ENCODE measurements at places on chromosomes 5 and 9.

- DNase-seq = no peak
These were observed 379.2 kb upstream of the CDH18 start for GRCh38 chr5:20367178-20367577.

- DNase-seq = peak; percentile 86
These were observed 56.8 kb downstream of the UGCG start for GRCh38 chr9:111953444-111953843.

GRCh38 chr5:178940569-178941360 lies at the start of gene ZNF454:
Gene ZNF454 (plus strand): TSS chr5:178941198. CDS start chr5:178942792, 1,594 bp downstream.
- peak; percentile 2 for DNase-seq

GRCh38 chr9:28234133-28234893 lies 661.0 kb upstream of the C9orf72 start:
- no peak for DNase-seq

GRCh38 chr9:115157245-115157674 lies 39.3 kb upstream of the TNC start:
- no peak for DNase-seq

GRCh38 chr5:37812365-37812764 lies 27.5 kb downstream of the GDNF start:
- no peak for DNase-seq

DNA sequence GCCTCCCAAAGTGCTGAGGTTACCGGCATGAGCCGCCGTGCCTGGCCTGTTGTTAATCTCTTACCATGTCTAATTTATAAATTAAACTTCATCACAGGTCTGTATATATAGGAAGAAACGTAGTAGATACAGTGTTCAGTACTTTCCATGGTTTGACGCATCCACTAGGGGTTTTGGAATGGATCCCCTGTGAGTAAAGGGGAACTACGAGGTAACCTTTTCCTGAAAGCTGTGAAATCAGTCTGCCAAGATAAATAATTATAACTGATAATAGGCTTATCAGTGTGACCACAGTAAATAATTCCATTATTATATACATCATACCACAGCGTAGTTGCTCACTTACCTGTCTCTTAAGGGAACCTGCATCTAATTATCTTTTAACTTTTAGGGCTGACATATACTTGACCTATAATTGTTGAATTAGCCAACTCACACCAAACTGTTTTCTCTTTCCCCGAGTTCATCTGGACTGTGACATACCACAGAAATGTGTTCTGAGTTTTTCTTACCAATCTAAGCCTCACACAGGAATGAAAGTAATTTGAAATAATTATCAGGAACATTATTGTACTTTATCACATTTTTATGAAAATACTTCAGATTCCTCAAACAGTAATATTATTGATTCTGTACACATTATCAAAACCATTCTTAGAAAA lies 42.9 kb downstream of the DAPK1 start:
- DNase-seq = no peak

DNA sequence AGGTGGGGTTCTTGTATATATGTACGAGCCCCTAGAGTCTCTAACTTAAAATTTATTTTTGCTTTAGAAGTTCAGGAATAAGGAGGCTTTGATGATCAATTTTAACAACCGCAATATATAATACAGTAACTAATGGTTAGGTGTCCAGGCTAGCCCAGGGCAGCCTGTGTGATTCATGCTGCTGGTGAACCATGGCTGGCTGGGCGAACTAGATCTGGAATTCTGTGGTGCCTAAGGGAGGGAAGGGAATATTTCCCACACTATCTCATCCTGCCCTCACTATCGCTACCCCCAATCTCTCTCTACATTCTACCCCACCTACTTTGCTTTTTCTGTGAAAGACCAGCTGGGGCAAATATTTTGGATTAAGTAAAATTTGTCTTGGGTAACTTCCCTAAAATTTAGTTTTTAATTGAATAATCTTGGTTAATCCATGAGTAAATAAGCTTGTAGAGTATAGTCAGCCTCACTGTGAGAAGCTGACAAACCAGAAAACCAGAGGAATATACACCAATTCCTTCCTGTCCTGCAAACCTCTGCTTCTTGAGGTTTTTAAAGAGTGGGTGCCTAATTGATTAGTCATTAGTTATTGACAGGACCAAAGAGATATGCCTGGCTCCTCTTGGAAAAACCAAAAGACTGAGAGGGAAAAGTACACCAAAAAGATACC lies 115.1 kb upstream of the CCDC152 start:
- DNase-seq = no peak

GRCh38 chr9:134453776-134454475 lies 127.7 kb downstream of the RXRA start:
- no peak for DNase-seq

- DNase-seq = no peak
These were observed 19.0 kb downstream of the GLRX start for GRCh38 chr5:95803271-95804148.

DNA sequence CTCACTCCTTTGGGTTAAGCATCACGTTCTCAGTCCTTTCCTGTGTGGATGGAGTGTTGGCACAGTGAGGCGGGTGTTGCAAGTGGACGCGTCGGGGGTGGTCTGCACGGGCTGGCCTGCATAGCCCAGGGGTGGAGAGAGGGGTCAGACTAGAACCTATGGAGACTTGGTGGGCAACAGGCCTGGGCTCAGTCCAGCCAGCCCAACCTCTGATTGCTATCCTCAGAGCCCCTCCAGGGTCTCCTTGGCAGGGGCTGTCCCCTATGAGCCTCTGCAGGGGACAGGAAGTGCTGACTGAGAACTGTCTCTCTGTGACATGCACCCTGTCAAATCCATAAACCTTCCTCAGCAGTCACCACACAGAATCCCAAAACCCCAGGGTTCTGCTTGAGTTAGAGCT lies 2.3 kb downstream of the DCANP1 start:
- DNase-seq = no peak

- DNase-seq = peak; percentile 72
These were observed 230.3 kb downstream of the AUH start for GRCh38 chr9:91131433-91131839.
